ENCODE measurements at places on chromosomes 6 and 20.

GRCh38 chr6:11094411-11094851 lies 797 bp downstream of the SMIM13 start:
- DNase-seq = peak; percentile 41

- no peak for DNase-seq
These were observed 2.3 kb downstream of the NKAIN2 start for GRCh38 chr6:123805921-123806320.

DNA sequence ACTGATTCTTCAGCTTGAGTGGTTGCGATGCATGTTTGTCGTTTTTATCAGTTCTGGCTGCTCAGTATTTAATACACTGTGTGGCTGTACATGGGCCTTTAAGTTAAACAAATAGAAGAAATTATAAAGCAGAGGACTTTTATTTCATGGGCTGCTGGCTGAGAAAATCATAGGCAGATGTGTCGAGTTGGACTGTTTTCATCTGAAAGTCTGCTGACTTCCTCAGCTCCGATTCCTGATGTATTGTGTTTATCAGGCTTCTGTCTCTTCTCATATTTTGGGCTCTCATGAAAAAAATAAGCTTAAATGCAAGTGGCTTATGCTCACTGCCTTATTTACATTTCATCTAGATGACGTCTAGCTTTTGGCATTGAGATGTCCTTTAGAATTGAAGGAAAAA lies 129.5 kb upstream of the GGTLC1 start:
- no peak for DNase-seq

DNA sequence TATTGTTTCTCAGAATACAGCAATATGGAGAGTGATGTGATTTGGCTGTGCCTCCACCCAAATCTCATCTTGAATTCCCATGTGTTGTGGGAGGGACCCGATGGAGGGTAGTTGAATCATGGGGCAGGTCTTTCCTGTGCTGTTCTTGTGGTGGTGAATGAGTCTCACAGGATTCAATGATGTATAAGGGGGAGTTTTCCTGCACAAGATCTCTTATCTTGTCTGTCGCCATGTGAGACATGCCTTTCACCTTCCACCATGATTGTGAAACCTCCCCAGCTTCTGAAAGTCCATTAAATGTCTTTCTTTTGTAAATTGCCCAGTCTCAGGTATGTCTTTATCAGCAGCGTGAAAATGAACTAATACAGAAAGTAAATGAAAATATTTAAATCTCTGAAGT lies 234.8 kb upstream of the TENT5A start:
- no peak for DNase-seq

DNA sequence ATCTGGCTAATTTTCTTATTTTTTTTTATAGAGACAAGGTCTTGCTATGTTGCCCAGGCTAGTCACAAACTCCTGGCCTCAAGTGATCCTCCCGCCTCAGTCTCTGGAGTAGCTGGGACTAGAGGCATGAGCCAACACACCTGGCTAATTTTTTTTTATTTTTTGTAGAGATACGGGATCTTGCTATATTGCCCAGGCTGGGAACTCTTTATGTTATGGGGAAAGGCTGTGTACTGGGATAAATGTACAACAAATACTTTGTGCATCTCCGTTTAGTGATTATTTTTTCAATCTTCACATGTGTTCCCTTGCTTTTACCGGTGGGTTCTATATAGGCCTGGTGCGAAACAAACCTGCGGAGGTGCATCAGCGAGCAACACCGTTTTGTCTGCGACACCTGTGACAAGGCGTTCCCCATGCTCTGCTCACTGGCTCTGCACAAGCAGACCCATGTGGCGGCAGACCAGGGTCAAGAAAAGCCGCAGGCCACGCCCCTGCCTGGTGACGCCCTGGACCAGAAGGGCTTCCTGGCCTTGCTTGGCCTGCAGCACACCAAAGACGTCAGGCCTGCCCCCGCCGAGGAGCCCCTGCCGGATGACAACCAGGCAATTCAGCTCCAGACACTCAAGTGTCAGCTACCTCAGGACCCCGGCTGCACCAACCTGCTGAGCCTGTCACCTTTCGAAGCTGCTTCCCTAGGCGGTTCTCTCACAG lies 84.2 kb downstream of the SSR1 start:
- DNase-seq = no peak

DNA sequence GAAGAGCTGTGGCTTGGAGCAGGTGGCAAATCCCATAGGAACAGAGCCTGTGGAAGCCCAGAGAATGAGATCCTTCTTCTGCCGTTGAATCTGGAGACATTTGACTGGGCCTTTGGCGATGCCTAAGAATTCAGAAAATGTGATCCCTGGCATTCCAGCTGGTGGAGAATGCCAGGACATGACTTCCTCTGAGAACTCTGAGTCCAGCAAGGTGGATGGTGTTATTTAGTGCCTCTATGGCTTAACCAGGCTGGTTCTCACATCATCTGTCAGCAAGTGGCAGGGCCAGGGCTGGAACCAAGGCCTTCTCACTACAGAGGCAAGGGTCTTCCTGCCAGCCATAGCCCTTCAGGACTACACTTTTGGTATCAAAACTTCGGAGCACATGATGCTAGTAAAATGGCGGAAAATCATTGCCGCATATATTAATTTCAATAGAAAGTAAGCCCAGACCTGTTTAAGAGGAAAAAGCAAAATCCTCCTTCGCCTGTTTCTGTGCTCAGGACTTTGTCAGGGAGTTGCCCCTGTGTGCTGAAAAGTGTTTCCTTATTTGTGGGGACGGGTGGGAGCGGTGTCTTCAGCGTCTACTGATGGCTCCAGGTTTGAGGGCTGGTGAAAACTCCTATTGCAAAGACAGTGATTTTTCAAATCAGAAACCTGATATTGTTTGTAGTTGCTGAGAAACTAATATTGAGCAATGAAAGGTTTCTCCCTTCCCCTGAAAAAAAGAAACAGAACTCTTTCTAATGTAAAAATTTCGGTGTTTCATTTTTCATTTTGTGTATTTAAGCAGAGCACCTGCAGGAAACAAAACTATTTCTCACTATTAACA lies 23.9 kb downstream of the DUSP22 start:
- DNase-seq = no peak

DNA sequence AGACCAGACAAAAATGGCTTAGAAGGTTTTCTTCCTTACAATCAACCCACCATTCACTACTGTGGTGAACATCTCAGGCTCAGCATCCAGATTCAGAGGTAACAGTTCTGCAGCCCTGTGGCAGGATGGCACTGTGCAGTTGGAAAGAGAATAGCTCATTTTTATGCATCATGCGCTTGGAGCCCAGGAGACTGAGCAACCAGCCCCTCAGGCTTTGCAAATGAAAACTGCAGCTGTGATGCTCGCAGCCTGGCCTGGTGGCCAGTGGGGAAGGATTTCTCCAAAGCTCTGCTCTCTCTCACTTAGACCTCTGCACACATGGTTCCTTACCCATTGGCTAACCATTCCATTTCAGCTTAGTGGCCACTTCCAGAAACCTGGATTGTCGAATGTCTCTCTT lies 45.8 kb downstream of the GABRR2 start:
- no peak for DNase-seq

- peak; percentile 12 for DNase-seq
These were observed 155.8 kb downstream of the MBOAT1 start for GRCh38 chr6:20056350-20056992.

- no peak for DNase-seq
These were observed 785.2 kb upstream of the FLRT3 start for GRCh38 chr20:15122613-15123012.

- no peak for DNase-seq
These were observed 28.1 kb downstream of the PKIG start for GRCh38 chr20:44610313-44610962.

GRCh38 chr6:21384216-21384615 lies 209.3 kb upstream of the SOX4 start:
- no peak for DNase-seq

- DNase-seq = no peak
These were observed 19.0 kb upstream of the KIFC1 start for GRCh38 chr6:33372526-33373123.

GRCh38 chr6:7787731-7788130 lies 61.8 kb downstream of the BMP6 start:
- no peak for DNase-seq

DNA sequence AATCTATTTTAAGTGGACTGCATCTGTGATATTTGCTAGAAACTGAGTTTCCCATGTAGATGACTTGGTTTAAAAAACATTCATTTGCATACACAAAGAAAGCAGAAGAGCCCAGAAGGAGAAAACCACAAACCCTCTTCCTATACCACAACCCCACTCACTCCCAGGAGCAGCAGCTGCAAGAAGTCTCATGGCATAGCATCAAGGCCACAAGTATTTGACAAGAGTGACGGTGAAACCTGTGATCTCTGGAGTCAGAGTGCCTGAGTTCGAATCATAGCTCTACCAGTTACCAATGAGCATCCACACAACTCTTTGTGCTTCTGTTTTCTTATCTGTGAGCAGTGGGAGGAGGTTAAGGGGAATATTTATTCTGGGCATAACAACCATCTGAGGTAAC lies 44.7 kb upstream of the SIRPG start:
- no peak for DNase-seq

DNA sequence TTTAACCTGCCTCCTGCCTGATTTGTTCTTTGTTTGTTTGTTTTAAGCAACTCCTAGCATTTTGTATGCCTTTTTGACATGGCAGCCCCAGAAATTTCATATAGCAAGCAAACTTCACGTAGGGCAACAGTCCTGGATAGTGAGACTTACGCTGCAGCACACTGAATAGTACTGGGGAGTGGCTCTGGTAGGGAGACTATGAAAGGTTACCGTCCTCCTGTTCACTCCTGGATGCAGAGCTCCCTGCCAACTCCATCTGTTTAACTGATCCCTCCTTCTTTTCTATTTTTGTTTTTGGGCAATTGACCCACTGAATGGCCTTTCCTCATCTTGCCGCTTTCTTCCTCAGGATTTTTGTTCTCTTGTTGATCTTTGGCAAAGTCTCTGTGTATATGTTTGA lies 44.5 kb upstream of the BMP6 start:
- no peak for DNase-seq

DNA sequence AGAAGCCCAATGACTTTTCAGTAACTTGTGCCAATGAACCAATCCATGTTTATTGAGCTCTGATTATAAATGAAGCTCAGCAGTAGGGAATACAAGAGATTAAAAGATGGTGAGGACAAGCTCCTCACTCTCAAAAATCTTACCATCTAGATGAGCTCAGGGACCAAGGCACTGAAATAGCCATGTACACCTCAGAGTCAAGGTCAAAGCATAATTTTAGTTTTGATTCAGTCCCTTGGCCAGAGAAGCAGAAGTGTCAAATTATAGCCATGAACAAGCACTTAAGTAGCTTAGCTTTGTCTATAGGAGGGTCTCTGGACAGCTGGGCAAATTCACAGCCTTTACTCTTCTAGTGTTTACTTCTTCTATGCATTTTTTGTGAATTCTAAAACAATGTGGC lies 131.0 kb upstream of the DTNBP1 start:
- DNase-seq = no peak

- DNase-seq = no peak
These were observed 243.3 kb downstream of the PRL start for GRCh38 chr6:22053391-22053997.

DNA sequence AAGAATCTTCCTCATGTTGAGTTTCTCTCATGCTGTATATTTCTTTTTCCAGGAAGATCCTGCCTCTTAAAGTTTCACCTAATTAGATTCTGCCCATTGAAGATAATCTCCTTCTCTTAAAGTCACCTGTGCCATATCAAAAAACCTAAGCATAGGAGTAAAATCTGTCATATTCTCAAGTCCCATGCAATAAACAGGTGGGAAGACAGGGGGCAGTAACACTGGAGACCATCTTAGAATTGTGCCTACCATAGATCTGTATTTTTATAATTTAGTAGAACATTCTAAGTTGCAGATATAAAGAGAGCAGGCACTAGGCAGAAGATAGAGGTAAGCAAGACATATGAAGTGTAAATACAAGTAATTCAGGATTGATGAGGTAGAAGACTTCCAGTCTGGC lies 763.5 kb upstream of the MANEA start:
- DNase-seq = no peak

DNA sequence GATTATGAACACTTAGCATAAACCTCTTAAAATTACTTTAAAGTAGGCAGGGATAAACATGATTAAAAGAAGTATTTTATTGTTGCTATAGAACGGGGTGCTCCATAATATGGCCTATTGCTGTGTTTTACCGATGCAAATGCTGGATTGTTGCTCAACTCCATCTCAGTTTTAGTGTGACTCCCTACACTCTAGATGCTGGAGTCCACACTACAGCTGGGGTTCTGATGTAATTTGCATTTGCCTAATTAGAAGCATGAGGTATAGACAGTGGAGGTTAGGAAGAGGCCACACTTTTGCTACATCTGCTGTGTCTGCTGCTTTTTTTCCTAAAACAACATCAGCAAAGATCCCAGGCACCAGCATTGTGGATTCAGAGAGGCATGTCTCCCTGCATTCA lies 6.7 kb upstream of the HMGN3 start:
- no peak for DNase-seq

DNA sequence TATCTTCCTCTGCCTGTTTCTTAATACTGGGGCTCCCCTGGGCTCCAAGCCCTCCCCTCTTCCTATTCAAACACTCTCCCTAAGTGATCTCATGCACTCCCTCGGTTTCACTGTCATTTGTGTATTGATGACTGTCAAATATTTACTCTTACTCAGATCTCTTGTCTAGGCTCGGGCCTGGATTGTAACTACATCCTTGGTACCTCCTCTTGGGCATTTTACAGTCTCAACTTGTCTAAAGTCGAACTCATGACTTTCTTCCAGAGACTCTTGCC lies 189.4 kb upstream of the PRDM1 start:
- DNase-seq = peak; percentile 21

GRCh38 chr6:109059153-109059552 lies 35.5 kb downstream of the SESN1 start:
- DNase-seq = no peak

Data from HuH-7 (cell line).